Renal pelvis (tissue), 12 donors: ENCODE measurements at places on chromosomes 5 and 9. TPM values are rescaled to one million over a fixed set of nuclear protein-coding genes. Genes with fewer than 3 reads are reported as not detected.

- peak; percentile 56 for DNase-seq
These were observed 8.7 kb downstream of the STK10 start for GRCh38 chr5:172178991-172179989.

DNA sequence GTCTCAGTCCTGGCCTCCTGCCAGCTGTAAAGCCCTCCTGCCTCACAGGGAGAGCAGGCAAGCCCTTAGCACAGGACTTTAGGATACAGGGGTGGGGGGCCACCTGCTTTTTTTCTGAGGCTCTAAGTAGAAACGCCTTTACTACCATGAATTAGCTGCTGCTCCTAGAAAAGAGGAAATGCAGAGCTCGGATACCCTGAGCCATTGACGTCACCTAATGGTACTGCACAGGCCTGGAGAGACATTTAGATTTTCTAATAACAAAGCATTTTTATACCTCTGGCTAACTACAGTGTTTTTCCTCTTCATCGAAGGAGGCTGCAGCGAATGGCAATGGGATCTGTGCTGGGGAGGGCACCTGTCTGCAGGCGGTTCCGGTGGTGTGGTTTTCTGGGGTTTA lies 137.0 kb downstream of the WDR41 start:
- no peak for DNase-seq

Gene LTC4S
- 3.9 TPM for polyA plus RNA-seq

Gene SLC6A3
- polyA plus RNA-seq: 0.15 TPM

DNA sequence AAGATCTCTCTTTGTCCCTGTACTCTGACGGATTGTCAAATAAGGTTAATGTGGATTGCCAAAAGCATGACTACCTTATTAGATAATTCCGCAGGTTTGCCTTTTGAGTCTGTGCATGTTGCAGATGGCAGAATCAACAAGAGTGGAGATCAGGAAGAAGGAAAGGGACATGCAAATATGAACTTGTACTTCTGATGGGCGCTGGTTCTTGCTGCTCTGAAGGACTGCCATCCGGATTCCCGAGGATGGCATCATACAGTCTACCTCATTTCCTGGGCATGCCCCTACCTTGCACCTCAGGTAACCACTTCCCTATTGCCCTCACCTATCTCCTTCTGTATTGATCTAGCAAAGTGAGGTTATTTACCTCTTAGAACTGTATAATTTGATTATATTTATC lies 504.2 kb downstream of the ACTL7B start:
- no peak for DNase-seq

Gene FOXD4L6
- not detected for polyA plus RNA-seq

Gene GRXCR2
- not detected for polyA plus RNA-seq

- DNase-seq: no peak
These were observed 6.9 kb upstream of the GLIS3 start for GRCh38 chr9:4306777-4307121.

DNA sequence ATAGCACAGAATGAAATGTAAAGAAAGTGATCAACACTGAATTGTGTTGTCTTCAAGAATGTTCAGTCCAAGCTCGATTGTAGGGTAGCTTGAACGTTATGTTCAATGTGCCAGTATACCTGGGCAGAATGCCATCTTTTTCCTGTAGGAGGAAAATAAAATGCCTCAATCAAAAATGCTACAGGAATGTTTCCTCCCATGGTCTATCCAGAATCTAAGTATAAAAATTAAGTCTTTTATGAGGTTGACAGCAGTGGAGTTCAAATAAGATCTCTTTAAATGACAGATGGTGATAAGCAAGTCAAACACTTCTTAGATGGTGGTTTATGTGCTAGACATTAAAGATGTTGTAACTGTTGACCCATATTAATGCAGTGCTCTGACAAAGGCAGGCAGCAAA lies 488.6 kb downstream of the CSNK1G3 start:
- no peak for DNase-seq
